Stimulated activated CD4-positive, alpha-beta T cell treated with anti-CD3 and anti-CD28 coated beads, Interleukin-2, amount 100 ng/mL, for 24 hours (primary cell): ENCODE measurements at places on chromosomes 1 and 21.

DNA sequence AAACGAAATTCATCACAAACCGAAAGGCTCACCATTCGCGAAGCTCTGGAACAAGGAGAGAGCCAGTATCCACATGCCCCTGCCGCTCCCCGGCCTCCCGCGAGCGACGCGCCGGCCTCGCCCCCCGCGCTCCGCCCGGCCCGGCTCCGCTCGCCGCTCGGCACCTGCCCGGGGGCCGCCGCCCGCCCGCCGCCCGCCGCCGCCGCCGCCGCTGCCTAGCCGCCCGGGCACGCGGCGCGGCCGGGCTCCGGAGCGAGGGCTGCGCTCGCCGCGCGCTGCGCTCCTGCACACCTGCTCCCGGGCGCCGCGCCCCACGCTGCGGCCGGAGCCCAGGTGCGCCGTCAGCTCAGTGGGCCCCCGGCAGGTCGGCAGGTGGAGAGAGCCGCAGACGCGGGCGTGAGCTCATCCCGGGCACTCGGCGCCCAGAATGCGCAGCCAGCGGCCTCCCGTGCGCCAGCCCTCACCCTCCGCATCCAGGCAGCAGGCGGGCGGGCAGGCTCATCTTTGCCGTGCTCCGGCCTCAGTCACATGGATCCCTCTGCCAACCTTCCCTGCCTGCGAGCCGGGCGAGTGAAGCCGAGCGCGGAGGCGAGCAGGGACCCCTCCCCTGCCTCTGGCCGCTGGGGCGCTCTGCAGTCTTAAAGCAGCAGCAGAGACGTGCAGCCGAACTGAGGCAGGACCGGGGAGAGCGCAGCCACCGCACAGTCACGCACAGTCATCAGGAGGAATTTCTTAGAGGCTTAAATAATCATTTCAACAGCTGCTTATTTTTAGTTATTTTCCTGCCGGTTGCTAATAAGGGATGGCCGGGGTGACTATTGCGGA lies at the start of gene DSCAM:
TSS of gene DSCAM (minus strand) at position 572 of the 825 bp plus-strand sequence. CDS start at position 75, 497 bp downstream.
- DNase-seq: no peak

DNA sequence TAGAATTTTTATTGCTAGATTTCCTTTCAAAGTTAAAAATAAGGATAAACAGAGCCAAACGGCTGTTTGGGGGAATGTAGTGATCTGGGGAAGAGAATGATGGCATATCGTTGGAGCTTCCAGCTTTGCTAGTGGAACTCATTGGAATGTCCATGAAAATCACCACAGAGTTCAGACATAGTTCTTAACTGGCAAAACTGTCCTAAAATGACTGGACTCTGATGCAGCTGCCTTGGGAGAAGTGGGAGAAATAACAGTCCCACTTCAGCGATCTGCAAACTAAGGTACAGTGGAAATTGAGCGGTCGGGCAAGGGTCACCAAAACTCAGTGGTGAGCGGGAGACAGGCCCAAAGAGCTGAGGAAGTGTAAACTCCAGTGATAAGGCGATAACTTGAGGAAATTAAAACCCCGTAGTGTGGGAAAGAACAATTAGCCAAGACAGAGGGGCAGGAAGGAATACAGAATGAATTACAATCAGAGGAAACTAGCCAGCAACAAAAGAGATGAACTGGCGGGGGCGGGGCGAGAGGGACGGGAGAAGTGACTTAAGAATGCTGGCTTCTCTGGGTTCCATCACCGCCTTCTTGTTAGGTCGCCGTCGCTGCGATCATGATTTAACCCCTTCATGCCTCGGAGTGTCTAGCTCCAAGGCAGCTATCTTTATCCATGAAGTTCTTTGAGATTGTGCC lies 89.8 kb upstream of the ARHGAP29 start:
- no peak for DNase-seq

GRCh38 chr1:44619261-44619900 lies 54.9 kb downstream of the TMEM53 start:
- DNase-seq: no peak

DNA sequence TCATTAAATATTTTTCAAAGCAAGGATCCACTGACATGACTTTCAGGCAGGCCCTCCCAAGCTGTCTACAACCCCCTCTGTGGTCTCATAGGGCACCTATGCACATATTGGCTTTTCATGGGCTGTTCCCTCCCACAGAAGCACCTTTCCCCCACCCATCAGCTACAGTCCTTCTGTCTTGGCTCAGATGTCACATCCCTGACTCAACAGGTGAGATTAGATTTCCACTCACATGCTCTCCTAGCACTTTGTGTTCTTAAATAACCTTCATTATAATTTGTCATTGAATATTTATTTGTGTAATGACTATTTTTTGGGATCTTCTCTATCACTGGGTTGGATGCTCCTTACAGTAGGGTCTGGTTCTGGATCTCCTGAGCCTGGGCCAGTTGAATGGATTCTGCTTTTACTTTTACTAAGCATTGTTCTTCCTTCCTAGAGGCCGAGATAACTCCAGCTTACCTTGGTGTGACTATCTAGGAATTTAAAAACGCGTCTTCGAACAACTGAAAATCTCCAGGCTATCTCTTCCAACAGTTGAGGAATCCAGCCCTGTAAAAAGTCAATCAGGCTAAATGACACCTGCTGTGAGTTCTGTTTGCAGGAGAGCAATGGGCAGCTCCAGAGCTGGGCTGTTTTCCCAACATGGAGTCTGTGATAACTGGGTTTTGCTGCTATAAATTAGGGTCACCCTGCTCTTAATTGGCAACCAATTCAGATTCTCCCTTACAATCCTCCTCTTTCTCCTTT lies 16.2 kb downstream of the ROR1 start:
- DNase-seq: no peak

DNA sequence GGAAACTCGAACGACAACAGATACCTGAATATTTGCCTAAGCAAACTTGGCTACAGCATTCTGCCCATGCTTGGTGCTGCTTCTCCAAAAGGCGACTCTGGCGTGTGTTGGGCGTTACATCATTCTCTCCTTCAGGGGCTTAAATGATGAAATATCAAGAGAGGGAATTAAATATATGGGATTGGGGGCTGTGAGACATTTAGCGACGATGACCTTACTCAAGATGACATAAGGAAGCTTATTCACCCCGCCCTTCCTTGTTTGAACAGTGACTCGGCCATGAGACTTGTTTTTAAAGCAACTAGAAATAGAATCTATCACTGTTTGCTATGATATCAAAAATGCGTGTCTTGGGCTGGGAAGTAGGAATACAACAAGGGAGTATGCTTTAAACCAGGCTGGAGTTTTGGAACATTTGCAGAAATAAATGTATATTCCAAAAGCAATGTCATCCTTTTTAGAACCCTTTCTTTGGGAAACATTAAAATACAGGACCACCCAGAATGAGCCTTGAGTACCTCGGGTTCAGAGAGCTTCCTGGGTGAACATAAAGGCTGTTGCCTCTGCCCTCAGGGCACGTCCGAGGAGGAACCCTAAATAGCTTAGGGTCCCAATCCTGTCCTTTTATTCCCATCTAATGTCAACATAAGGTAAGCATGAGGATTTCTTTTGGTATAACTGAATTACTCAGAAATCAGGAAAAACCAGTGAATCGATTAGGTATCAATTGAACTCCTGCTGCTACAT lies 123.3 kb upstream of the SLC45A1 start:
- no peak for DNase-seq

DNA sequence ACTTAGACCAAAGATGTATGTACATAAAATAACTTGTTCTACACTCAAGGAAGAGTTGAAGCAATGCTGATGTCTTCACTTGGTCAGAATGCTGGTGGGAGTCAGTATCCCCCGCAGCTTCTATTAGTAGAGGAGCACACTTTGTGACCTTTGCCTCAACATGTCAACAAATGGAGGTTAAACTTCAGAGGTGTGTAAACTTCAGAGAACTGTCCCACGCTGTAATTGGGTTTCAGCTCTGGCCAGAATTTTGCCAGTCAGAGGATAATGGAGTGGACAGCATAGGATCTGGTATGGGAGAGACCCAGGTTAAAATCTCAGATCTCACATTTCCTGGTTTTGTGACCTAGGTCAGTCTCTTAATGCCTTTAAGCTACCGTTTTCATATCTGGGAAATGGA lies 107.6 kb upstream of the ZNF644 start:
- no peak for DNase-seq

DNA sequence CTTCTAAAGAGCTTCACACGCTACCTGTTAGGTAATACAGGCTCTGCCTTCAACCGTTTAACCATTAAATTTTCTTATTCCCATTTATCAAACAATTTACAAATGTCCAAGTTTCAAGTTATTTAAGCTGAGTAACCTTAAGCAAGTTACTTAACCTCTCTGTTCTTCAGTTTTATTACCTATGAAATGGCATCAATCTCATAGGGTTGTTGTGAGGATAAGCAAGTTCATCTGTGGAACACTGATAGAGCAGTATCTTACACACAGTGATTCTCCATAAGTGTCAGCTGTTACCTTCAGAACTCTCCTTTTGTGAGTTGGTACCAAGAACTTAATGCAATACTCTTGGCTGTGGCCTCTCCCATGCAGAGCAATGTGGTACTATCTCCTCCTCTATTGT lies 40.0 kb downstream of the GRIK3 start:
- DNase-seq: no peak

GRCh38 chr1:160369087-160369486 lies 2.2 kb downstream of the NHLH1 start:
- no peak for DNase-seq

DNA sequence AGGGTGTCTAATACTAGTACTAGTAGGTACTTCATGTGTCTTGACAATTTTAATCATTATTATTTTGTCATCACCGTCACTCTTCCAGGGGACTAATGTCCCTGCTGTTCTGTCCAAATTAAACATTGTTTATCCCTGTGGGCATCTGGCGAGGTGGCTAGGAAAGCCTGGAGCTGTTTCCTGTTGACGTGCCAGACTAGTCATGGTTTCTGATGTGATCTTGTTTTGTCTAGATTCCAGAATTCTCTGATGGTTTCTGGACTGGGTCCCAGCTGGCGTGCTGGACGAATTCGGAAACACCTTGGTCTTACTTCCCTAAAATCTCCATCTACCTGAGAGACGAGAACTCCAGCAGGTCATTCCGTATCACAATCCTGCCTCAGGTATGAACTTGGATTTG lies 66.1 kb upstream of the FAM3B start:
- no peak for DNase-seq

GRCh38 chr1:119720866-119721440 lies 9.2 kb downstream of the PHGDH start:
- DNase-seq: no peak

GRCh38 chr1:244863491-244864252 lies 671 bp downstream of the HNRNPU start:
- DNase-seq: peak; percentile 49

DNA sequence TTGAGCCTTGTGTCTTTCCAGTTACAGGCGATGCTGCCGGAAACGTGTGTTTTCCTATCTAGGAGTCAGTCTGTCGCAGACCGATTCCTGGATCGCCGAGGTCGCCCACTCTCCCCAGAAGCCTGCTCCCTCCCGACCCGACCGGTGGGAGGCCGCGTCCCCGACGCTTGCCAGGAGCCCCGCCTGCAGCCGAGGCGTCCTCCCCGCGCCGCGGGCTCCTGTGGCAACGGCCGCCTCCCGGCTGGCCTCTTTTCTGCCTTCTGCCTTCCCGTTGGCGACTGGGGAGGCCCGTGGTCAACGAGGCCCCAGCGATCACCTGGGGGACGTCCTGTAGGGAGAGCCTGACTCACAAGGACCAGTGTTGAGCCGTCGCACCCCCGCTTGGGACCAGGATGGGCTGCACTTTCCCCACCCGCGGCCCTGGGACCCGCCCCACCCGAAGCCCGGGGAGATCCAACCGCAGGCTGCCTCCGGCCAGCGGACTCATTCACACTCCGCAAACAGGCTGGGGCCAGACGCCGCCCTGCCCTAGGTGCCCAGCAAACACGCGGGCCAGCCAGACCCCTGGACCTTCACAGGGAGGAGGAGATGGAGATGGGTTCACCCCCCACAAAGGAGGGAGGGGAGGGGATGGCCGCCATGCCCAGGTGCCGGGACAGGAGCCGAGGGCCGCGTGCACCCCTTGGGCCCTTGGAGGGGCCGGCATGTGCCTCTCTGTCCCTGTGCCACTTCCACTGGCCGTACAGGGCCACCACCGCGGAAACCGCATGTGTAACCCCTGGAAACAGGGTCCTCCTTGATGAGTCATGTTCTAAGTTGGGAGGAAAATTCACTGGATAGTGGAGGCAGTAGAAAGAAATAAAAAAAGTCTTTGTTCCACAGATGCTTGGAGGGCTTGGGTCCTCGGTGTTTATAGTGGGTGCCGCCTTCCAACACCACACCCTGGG lies 7.2 kb upstream of the COL6A1 start:
- peak; percentile 39 for DNase-seq

GRCh38 chr1:226827458-226827857 lies 43.0 kb upstream of the PSEN2 start:
- DNase-seq: peak; percentile 36

- no peak for DNase-seq
Measured at GRCh38 chr21:46606427-46606813, 1.5 kb upstream of the S100B start.
